Fibroblast of skin of left quadriceps (primary cell): ENCODE measurements at places on chromosomes 7 and 10.

- DNase-seq: peak; percentile 39
Observed at GRCh38 chr10:99711129-99711719, 20.7 kb downstream of the COX15 start.

DNA sequence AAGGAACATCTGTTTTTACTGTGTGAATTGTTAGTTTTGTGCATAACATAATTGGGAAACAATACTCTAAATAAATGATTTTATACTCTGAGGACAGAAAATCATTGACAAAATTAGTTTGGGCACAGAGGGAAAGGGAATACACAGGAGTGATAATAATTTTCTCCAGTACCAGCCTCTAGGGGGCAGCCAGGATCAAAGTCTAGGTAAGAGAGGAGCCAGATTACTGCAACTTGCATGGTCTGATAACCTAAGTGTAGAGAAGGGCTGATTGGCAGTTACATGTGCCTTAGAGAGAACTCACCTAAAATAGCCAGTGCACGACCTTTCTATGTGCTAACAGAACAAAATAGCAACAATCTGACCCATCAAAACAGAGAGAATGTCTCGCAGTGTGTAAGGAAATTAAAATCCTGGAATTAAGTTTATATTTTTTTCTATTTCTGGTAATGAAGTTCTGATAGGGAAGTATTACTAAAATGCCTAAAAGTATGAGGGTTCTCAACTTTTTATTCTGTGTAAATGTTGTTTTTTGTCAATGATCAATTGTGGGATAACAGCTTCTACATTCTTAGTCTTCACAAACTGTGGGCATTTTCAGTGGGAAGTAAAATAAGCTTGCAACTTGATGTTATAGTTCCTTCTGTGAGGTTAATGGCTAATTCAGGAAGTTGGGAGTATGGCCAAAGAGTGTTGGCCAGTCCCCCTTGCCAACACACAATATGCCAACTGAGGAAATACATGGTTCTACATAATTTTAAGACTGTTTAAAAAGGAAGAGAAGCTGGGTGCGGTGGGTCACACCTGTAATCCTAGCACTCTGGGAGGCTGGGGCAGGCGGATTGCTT is 66.4 kb downstream of the EXOC6 start:
- DNase-seq: peak; percentile 10

GRCh38 chr10:1369665-1370064 is 313.5 kb downstream of the WDR37 start:
- no peak for DNase-seq

- no peak for DNase-seq
Observed at GRCh38 chr10:54691331-54691730, 109.7 kb downstream of the PCDH15 start.

DNA sequence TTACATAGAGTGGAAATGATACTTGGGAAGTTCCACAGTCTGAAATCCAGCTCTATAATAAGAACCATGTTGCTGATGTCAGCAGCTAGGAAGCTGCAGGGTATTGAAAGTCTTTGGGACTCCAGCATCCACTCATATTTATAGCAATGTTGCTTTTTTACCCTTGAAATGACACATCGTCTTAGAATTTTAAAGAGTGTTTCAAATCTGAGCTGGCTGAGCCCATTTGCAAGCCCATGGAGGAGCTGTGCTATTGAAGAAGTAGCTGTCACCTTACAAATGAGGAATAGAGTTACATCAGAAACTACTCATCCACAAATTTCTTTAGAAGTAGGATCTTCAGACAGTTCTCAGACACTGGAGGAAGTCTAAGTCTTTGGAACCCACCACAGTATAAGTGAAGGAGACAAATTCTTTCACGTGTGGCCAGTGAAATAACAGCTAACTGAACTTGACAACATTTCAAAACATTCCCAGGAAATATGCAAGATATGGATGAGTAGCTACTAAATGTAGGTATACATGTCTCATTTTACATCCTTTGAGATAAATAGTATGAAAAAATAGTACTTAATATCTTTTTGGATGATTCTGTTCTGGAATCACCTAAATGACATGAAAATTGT is 203.6 kb downstream of the ZNF365 start:
- DNase-seq: peak; percentile 87

DNA sequence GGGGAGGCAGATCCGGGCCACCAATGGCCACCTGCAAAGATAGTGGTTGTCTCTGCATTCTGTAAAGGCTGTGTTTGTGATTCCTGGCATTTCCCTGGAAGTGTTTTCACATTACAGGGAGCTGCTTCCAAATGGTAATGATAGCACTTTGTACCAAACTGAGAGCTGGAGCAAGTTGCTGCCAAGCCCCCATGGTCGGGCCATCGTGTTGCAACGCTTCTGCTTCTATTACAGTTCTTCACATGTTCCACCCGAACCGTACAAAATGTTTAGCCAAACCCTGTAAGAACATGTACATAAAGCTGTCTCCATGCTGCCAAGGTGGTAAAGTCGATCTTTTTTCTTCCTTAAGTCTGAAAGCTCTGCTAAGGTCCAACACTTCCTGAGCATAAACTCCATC is 397.7 kb upstream of the NFE2L3 start:
- DNase-seq: no peak

- peak; percentile 69 for DNase-seq
Observed at GRCh38 chr7:33534833-33535232, 370.5 kb upstream of the BMPER start.

GRCh38 chr7:142894985-142895593 is 9.5 kb upstream of the TRPV6 start:
- no peak for DNase-seq

DNA sequence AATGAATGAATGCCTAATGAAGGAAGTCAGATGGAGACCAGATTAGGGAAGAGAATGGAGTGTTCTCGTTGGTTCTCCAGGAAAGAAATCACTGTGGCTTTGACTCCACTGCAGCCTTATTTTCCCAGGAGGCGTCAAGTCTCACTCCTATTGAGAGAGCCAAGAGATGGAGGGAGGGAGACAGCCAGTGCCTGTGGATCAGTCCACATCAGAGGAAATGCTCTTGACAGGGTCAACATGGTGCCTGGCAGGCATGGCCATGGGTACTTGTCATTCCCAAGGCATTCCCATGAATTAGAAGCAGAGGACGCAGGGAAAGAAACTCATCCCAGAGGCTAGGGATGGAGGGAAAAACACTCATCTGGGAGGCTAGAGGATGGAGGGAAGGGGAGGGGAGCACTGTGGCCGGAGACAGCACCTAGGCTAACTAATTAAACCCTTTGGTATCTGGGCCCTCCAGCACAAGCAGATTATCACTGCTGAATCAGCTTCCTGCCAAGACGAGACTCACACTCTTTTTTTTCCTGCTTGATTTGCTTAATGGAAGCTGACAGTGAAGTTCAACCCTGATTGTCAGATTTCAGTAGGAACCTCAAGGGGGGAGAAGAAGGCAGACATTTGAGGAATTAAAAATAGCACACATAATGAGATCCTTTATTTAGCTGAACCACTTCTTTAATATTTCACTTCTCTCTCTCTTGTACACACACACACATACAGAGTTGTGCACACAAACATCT is 1233.2 kb upstream of the AUTS2 start:
- no peak for DNase-seq

DNA sequence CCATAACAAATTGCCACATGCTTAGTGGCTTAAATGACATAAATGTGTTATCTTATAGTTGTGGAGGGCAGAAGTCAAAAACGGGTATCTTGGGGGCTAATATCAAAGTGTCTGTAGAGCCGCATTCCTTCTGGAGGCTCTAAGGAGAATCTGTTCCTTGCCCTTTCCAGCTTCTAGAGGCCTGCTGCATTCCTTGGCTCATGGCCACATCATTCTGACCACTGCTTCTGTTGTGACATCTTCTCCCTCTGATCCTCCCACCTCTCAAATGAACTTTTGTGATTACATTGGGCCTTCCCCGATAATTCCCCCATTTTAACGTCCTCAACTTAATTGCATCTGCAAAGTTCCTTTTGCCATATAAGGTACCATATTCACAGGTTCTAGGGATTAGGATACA is 76.1 kb downstream of the CYP26A1 start:
- DNase-seq: no peak

DNA sequence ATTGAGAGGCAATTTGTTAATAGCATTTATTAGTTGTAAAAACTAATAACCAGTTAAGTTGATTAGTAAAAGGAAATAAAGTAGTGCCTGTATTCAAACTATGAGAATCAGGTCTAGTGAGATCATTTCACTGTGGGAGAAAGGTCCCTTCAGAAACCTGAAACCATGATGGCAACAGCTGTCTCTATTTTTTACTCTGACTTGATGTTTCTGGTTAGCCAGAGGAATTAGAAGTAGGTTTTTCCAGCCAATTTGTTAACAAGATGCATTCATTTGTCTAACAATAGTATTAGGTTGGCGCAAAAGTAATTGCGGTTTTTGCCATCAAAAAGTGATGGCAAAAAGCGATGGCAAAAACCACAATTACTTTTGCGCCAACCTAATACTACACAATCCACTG is 272.2 kb upstream of the YAE1 start:
- no peak for DNase-seq

- no peak for DNase-seq
Observed at GRCh38 chr10:62277971-62278370, 9.3 kb upstream of the RTKN2 start.

GRCh38 chr10:90204956-90205314 is 503.5 kb downstream of the KIF20B start:
- peak; percentile 55 for DNase-seq

- DNase-seq: no peak
Observed at GRCh38 chr10:114077347-114077746, 33.7 kb downstream of the ADRB1 start.

DNA sequence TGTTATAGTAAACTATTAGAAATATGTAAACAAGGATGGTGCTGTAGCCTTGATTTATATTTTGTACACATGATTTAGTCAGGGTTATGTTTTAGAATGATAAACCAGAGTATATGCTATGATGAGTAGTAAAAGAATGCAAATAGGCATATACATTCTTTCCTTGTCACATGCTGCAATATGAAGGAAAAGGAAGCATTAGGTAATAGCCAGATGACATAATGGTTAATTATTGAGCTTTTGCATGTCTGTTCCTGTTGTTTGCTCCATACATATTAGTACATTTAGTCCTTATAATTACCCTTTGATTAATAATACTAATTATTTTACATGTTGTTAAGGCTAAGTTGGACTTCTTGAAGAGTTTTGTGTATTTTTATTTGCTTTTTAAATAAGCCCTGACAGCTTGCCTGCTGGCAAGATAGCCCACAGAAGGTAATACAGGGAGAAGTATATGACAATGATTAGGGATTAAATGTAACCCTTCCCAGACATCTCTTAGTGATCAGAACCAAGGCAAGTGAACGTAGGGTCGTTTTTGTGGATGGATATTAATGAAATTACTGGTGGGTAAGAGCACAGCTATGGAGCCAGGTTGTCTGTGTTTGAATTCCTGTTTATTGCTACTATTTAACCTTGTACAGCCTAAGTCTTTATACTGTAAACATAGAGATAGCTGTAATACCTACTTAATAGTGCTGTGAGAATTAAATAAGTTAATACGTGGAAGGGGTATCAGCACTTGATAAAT is 68.4 kb downstream of the PHTF2 start:
- DNase-seq: peak; percentile 55

GRCh38 chr7:131733604-131734003 is 177.2 kb upstream of the PODXL start:
- DNase-seq: no peak

- no peak for DNase-seq
Observed at GRCh38 chr10:105837951-105838350, 1196.9 kb downstream of the SORCS3 start.

- no peak for DNase-seq
Observed at GRCh38 chr7:68783684-68784083, 814.6 kb upstream of the AUTS2 start.

DNA sequence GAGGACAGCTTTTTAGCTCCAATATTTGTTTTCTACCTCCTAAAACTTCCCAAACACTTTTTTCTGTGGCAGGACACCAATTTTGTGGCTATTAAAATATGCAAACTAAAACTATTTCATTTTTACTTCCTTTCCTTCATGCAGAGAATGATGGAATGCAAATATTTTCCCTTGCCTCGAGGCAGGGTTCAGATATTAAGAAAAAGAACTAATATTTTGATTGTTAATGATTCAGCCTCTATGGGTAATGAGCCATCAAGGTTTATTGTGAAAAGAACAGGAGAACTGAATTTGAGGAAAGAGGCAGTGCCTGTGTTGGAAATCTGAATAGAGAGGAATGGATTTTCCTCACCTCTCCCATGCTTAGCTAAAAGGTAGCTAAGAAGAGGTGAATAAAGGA is 43.1 kb upstream of the CASD1 start:
- no peak for DNase-seq

- no peak for DNase-seq
Observed at GRCh38 chr10:103428989-103429643, 23.1 kb downstream of the CALHM2 start.

DNA sequence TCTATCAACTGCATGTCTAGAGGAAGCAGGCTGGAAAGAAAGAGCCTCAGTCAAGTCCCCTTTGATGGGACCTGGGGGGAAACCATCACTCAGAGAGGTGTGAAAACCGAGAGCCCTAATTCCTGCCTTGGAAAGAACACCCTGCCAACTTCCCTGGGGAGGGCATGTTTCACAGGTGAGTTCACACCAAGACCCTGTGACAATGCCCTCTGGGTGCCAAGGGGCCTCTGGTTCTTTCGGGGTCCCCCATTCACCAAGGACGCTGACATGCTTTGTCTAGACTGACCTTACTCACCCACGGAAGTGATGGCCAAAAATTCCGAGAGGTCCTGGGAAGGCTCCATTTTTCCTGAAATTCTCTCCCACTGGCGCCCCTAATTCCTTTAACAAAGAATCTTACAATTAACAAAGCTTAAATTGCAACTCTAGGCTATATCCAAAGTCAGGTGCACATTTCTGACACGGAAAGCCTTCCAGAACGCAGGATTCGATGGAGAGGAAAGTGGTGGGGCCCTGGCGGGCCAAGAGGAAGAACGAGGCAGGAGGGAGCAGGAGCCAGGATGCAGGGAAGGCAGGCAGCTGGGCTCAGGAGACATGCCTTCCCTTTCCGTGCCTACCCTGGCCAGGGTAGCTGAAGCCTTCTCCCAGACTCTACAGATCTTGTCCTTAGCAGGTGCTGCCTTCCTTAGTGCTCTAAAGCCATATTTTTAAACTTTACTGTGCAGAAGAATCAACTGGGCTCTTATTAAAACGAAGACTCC is 23.7 kb downstream of the VSTM4 start:
- no peak for DNase-seq

DNA sequence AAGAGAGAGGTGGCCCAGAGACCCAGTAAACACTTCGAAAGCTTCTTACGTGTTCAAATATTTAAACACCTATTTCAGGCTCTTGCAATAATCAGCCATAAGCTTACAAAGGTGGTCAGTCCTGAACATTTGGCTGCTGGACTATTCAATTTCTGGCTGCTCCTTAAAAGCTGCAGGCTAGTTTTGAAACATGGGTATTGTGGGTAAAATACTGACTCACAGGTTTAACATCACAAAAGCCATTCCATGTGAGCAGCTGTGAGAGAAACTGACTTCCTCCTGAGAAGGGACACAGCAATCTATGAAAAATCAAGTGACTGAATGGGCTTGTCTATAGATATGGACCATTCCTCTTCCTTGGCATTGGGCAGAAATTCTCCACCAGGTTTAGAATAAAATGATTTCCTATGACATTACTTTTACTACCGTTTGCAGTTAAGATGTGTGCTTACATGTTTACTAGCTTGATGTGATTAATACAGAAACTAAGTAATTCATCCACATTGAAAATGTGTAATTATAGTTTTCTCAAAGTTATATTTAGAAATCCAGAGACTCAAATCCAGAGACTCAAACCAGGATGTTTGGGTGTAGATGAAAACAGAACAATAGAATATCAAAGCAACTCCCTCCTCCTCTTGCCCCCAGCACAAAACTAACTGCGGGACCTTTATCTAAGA is 252.3 kb downstream of the GATA3 start:
- DNase-seq: no peak

- no peak for DNase-seq
Observed at GRCh38 chr7:30548845-30549244, 44.2 kb upstream of the GGCT start.
